GM13976 (cell line): ENCODE measurements at places on chromosomes 12 and 14.

DNA sequence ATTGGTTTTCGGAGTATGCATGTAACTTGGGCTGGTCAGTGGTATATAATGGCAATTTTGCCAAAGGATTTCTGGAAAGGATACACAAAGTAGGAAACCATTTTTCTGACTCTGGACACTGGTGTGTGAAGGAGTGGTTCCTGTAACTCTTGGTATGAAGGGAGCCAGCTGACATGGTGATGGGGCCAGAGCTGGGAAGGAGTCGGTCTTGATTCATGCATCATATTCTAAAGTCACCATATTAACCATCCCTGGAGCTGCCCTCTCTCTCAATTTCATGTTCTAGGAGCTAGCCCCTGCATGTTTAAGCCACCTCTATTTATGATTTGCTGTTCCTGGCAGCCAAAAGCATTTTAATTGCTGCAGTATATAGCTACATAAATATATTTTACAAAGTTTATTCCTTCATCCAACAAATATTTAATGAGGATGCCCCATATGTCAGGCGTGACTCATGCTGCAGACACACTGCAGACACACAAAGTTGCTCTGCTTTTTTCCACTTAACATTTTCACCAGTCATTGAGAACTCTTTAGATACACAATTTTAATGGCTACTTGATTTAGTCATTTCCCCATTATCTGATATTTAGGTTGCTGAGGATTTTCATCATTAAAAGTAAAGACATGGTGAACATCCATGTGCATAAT, 78.7 kb upstream of the PSMC1 start:
- no peak for DNase-seq

DNA sequence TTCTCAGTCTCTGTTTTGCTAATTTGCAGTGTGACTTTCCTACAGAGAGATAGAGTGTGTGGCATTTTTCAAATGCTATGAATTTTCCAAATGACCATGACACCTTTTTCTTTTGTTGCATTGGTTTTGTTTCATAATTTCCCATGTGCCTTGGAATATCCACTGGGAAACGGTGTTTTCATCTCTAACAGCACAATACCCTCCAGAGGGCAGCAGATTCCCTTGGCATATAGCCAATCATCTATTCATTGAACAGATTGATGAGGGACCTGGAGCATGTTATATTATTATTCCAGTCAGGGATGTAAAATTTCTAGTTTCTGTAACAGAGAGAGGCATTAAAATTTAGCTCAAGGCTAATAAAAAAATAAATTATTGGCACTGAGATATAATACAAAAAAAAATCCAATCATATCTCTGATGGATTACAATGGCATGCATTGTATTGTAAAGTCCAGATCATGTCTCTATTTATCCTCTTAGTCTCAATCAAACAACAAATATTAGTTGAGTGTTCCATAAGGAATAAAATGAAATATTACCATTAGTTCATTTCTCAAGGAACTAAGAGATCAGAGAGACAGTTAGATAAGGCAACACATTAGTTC, 29.6 kb upstream of the NTN4 start:
- no peak for DNase-seq

- DNase-seq, result no peak
Observed at GRCh38 chr12:93361151-93361919, 16.4 kb upstream of the NUDT4 start.

DNA sequence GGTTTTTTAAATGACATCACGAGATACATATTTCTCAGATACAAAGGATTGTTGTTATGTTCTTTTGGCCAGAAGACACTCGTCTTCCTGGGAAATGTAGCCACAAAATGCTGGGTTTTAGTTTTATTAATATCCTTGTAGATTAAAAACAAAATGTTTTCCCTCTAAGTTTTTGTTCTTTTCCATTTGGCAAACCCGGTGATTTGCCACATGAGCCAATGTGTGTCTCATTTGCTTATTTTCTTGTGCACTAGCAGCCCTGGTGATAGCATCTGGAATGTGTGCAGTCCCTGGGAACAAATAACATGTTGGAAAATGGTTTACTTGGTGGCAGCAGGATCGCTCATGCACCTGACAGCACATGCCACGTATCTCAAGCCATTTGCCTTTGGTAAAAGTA, 61.0 kb downstream of the HMGA2 start:
- no peak for DNase-seq

GRCh38 chr14:61064856-61065255, 83.8 kb downstream of the SLC38A6 start:
- no peak for DNase-seq

DNA sequence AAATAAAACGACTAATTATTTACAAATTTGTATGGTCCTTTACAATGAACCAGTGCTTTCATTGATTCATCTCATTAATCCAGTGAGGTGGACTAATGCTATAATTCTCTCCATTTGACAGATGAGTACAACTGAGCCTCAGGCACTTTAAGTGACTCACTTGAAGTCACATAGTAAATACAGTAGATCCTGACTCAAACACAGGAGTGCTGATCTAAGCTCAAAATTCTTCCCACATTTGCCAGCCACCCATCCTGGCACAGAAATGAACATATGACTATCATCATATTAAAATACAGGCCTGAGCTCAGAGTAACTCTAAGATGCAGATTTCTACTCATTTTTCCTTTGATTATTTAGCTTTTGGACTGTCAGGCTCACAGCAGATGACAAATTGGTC, 30.6 kb downstream of the SLC16A7 start:
- no peak for DNase-seq

DNA sequence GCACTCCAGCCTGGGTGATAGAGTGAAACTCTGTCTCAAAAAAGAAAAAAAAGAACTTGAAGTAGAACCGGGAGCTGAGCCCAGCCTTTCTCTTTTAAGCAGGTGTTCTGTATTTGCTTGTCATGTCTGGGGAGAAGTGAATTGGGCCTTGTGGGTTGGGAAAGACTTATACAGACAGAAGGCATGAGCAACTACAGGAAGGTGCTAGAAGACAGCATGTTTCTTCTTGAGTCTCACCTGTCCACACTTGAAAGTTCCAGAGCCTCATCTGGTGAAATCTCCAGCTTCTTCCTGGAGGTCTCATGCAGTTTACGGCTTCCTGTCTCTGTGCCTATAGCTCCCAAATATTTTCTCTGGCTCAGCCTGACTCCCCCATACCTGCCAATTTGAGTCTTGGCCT, 2.5 kb downstream of the PGAM5 start:
- DNase-seq, result no peak

DNA sequence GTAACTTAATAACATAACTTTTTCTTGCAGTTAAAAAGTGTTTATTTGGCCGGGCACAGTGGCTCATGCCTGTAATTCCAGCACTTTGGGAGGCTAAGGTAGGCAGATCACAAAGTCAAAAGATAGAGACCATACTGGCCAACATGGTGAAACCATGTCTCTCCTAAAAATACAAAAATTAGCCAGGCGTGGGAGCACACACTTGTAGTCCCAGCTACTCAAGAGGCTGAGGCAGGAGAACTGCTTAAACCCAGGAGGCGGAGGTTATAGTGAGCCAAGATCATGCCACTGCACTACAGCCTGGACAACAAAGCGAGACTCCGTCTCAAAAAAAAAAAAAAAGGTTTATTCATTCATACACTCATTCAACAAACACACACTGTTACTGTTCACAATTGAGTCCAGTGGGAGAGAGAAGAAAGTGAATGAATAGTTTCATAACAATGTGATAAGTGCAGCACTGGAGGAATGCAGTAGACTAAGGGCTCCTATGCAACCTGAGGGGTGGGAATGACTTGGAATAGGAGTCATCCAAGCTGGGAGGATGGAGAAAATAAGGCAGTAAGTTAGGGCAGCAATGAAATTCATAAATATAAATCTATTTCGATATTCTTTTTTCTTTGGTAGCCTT, 19.8 kb downstream of the DAD1 start:
- no peak for DNase-seq

- no peak for DNase-seq
Observed at GRCh38 chr12:108430245-108430644, 84.8 kb upstream of the FICD start.

DNA sequence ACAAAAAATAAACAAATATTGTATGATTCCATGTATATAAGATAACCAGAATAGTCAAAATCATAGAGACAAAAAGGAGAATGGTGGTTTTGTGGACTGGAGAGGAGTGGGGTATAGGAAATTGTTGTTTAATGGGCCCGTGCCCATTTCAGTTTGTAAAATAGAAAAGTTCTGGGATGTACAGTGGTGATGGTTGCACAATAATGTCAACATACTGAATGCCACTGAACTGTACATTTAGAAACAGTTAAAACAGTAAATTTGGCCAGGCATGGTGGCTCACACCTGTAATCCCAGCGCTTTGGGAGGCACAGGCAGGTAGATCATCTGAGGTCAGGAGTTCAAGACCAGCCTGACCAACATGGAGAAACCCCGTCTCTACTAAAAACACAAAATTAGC, 40.1 kb downstream of the NUMB start:
- no peak for DNase-seq
